ENCODE measurements at places on chromosomes 12 and 14.

GRCh38 chr14:55915456-55915855 is 202.8 kb upstream of the PELI2 start:
- no peak for DNase-seq

DNA sequence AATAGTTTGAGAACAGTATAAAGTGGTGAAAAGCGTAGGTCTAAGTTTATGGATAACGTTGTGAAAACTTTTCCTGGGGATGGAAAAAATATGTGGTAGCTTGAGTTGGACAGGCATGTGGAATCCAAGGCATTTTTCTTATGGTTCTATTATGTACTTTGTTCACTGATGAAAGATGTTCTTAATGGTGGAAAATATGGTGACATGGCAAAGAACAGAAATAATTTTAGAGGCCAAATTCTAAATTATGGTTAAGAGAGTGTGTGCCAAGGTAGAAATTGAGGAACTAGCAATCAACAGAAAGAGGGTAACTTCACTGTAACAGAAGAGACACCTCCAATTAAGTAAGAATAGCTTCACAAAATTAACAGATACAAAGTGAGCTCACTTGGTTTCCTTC is 427.8 kb downstream of the SLC6A15 start:
- DNase-seq: no peak

DNA sequence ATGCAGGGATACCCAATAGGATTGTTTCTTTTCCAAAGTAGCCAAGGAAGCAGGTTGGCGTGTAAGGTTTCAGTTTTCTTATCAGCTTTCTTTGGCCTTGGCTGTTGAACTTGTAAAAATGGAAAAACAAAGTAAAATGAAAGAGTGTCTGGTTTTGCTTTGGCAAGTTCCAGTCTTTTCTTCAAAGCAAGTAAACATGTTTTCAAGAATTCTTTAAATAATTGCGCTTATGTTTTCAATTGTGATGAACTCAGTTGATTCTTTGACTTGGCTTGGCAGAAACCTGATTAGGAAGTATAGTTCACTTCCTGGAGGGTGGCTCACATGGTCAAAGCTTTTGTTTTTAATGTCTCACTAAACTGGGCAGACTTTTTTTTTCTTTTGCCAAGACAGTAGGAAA is 112.2 kb upstream of the USP44 start:
- no peak for DNase-seq

DNA sequence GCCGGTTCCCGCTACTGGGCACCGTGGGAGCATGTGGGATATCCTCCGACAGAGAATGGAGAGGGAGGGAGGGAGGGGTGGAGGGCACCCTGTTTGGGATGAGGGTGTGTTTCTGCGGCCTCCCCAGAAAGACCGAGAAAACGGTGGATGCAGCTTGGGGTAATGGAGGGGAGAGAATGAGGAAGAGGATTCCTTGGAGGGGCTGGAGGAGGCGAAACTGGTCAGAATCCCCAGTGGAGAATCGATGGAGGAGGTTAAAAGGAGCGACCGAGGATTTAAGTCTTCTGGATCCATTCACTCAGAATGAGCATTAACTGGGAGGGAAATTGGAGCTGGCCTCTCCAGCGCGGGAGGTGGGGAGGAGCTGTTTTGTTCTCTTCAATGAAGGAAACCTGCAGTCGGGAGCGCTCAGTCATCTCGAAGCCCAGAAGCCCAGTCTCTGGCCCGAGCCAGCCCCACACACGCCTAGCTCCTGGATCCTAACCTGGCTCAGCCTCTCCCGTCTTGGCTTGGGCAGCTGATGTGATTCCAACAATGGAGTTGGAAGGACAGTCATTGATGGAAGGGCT is 581 bp downstream of the ARG2 start:
- peak; percentile 35 for DNase-seq

- no peak for DNase-seq
These were observed 154.4 kb downstream of the RPAP3 start for GRCh38 chr12:47551426-47551851.

DNA sequence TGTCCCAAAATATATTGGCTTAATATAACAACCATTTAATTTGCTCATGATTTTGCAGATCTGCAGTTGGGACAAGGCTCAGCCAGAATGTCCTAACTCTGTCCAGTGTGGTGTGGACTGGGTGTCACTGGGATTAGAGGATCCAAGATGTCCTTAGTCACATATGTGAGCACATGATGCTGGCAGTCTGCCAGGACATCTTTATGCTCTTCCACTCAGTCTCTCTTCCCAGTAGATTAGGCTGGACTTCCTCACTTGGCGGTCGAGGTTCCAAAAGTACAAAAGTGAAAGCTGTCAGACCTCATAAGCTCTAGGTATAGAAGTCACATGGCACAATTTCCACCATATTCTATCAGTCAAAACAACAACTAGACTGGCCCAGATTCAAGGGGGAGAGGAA is 167.9 kb upstream of the NTF3 start:
- DNase-seq: no peak

- DNase-seq: no peak
These were observed 11.1 kb downstream of the BAG5 start for GRCh38 chr14:103551338-103551762.

DNA sequence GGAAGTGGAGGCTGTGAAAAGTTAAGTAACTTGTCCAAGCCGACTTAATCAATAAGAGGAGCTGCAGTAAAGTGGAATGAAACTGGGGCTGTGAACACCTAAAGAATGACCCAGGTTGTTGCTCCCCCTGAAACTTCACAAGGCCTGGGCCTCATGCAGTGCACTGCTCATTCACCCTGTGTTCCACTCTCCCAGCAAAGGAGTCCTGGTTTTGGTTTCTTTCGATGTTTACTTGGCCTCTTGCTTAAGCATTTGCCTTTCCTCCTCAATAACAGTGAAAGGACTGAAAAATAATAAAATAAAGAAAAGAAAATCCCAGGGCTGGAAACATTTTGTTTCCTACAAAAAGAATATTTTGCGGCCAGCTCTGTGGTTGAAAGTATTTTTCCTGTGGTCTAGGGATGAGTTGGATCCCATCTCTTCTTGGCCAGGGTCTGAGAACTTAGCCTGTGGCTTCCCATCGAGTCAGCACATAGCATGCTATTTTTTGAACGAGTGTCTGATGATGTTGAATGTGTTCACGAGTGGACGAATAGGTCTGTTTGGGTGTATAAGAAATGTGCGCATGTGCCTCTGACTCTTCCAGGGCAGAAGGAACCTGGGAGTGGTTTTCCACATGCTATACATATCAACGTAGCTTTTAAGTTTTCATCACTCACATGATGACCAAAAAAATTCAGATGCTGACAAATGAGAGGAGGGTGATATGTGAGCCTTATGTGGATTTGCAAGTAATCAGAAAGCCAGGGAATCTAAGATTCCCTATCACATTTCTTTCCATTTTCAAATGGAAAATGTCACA is 349.8 kb downstream of the ZFP36L1 start:
- DNase-seq: no peak

All from WERI-Rb-1 (cell line).